CD14-positive monocyte (primary cell): ENCODE measurements at places on chromosomes 5 and 9.

DNA sequence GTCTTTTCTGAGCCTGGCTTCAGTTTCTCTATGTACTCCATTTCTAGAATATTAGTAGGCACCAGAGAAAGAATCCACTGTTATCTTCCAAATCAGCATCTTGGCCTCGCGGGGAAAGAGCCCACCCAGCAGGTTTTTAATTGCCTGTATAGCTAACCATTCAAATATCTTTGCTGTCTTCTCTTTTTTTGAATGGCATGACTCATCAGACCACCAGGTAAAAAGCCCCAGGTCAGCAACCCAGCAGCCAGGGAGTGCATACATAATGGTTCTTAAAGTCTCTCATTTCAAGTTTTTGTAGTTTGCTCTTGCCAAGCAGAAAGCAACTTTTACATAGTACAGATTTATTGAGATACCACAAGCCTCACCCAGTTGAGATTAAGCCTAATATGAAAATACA lies 50.7 kb downstream of the TMEM167A start:
- no peak for DNase-seq

DNA sequence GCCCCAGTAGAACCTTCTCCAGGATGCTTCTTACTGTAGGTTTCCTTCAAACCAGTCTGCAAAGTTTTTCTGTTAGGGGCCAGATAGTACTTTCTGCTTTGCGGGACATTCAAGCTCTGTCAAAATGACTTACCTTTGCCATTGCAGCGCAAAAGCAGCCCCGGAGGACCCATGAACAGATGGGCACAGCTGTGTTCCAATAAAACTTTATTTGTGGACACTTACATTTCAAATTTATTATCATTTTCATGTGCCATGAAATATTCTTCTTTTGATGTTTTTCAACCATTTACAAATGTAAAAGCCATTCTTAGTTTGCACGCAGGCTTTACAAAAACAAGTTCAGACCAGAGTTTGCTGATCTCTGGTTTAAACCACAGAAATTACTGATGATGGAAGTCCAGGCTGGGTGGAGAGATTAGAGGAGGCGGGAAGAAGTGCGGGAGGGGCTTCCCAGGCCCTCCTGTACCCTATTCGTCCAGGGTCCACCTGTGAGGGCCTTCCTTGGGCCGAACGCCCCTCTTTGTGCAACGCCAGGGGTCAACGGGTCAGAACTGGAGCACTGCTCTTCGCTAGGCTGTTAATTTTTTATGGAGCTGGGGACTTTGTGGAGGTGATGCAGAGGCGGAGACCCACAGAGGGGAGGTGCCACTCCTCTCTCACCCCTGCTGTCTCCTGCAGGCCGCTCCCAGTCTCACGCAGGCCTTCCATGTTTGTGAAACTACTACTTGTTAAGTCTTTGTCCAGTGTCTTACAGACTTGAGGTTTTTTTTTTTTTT lies 7.6 kb upstream of the ASS1 start:
- DNase-seq = no peak

- no peak for DNase-seq
Measured at GRCh38 chr9:126171641-126172040, 155.0 kb upstream of the MVB12B start.

GRCh38 chr9:124302921-124303320 lies 45.2 kb downstream of the NEK6 start:
- DNase-seq = no peak
